ENCODE measurements at places on chromosomes 7 and 10.
A peak's percentile ranks its signal among the peaks of the same experiment; 100 is the strongest.

DNA sequence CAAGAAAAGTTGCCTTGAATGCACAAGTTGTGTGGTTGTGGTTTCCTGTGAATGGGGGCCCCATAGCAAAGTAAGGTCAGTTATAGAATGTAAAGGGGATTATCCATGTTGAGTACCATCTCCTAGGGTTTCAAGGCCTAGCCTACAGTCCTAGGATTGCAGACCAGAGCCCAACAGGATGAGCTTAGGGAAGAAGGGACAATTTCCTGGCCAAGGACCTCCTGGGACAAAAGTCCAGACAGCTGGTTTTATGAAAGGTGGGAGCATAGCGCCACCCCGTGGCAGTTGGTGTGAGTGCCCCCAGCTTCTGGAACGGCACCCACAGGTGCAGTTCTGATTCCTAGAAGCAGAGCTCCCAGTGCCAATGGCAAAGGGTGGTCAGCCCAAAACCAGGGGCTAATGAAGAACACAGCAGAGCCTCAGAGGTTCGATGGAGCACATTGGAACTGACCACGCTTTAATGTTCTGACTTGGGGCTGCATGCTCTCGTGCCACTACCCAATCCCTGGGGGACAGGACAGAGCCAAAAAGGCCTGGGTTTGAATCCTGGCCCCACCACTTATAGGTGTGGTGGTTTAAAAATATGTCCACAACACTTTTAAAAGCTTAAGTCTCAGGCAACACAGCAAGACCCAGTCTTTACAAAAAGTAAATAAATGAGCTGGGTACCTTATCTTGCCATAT is 25.8 kb upstream of the TMEM120A start:
- DNase-seq: no peak

DNA sequence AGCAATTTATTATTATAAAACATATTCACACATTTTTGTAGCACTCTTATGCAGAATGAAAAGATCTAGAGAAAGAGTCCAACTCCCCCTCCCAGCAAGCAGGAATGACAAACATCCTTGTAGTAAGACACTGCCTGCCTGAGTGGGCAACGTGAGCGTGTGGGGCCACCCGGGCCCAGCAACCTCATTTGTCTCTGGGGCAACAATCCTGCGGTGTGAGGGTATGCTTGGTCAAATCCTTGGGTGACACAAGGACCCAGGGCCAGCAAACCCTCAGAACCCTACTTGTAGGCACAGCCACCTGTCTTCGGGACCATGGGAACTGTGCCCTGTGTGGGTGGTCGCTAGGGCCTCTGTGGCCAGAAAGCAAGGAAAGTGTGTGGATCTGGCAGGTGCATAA is 10.7 kb downstream of the RHEB start:
- DNase-seq: no peak

DNA sequence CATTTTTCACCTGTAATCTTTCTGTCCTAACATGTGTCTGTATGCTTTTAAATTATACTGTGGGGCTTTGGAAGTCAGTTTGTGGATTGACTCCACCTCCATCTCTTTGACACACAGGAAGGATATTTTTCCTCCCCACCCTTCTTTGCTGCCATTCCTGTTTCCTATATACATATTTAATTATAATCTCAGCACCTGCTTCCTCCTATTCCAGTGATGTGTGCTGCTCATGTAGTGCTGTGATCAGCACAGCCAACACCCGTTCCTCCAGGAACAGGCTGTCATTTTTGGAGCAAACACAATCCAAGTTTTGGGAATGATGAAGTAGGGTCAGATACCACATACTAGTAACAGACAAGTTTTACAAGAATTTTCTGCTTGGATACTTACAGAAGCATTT is 135.0 kb upstream of the PRPS1L1 start:
- DNase-seq: no peak

GRCh38 chr10:64726466-64726865 is 1205.3 kb downstream of the REEP3 start:
- no peak for DNase-seq

- no peak for DNase-seq
These were observed 50.2 kb downstream of the EEPD1 start for GRCh38 chr7:36203071-36203790.

DNA sequence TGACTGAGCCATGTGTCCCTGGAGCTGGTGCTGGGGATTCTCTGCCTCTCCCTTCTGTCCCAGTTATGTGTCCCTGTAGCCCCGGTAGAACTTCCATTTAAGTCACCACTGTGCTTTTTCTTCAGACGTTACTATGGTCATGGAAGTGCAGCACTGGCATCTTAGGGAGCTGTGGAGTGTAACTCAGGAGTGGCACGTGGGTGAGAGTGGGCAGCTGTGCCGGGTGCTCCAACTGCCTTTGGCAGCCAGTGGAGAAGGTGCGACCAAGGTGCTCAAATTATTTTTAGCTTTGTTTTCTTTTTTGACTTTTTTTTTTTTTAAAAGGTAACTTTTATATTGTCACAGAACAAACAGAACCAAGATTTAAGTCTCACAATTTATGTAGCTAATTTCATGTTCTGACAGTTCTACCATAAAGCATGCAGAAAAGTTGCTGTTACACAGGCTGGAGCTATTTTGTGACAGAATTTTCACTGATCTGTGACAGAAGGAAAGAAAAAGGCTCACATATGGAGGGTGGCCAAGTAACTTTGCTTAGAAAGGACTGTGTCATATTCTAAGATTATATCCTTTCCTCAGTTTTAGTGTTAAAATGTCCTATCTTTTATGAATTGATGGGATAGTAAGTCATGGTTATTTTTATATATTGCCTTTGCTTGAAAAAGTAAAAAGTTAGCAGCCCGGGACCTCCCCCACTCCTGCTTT is 73.9 kb downstream of the SH2D4B start:
- no peak for DNase-seq

GRCh38 chr10:110802090-110802489 is 69.6 kb upstream of the PDCD4 start:
- DNase-seq: peak; percentile 60

GRCh38 chr7:72751378-72751777 is 76.6 kb downstream of the TYW1B start:
- DNase-seq: no peak

- no peak for DNase-seq
These were observed 24.6 kb downstream of the PRSS2 start for GRCh38 chr7:142795339-142795863.

DNA sequence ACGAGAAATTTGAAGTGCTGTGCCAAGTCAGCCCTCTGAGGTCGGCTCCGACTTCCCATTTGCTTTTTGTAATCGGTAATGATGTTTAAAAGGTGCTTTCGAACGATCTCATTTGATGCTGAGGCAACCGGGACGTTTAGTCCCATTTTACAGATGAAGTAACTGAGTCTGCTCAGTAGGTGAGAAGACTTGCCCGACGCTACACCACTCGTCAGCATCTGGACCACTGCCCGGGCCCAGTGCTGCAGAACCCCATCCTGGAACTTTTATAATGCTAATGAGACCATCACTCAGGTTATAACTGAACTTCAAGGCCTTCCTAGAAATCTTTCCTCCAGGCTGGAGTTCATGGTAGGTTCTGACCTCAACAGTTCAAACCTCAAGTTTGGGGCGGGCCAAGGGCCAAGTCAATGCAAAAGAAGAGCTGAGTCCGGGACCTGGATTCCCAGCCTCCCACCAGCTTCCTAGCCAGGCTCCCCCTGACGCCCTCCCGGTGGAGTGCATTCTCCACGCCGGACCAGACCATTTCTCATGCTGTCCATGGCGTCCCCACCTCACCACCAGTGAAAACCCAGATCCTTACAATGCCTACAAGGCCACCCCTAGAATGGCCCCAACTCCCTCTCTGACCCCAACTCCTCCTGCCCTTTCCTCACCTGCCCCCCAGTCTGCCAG is 699 bp upstream of the PDLIM1 start:
- no peak for DNase-seq

GRCh38 chr7:131600085-131600881 is 43.9 kb upstream of the PODXL start:
- DNase-seq: peak; percentile 28

DNA sequence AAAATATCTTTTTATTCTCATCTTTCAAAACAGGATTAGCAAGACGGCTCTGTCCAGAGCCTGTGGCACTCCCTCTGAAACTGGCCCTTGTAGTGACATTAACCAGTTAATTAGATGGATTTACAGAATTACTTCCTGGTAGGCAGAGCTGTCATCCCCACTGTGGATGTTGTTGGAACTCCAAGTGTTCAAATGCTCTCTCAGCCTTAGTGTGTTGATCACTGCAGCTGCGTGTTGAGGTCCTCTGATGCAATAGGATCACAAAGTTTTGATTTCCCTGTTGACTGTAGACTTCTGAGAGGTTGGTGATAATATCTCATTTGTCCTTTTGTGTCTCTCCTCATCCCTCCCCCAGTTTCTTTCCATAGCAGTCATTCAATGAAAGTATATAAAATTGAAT is 117.3 kb upstream of the CDK6 start:
- no peak for DNase-seq

DNA sequence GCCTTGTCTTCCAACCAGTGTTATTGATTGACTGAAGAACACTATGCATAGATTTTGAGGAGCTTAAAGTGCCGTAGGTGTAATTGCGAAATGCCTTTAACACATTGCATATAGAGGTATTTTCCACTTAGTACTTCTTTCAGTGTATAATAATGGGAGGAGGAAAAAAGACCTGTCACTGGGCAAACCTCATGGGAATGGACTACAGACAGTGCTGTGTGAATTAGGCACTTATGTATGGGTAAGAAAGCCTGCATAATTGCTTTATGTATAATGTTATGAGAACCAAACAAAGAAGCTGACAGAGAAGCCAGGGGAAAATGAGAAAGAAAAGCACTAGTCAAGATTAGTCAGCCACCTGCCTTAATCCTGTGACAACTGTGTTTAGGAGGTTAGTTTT is 12.4 kb upstream of the SCRN1 start:
- DNase-seq: no peak

DNA sequence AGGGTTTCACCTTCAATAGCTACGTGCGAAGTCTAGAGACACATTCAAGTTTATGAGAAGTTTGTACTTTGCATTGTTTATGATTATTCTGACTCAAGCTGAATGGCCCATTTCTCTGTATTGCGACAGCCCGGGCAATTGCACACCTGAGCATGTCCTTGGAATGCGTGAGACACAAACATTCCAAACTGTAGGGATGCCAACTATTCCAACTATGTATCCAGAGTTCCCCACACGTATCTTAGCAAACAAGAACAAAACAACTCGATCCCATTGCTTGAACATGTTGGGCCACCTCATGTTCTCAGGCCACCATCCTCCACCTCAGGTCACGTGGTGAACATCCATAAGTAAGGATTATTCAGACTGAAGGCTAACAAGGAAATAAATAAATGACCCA is 51.4 kb upstream of the EGFR start:
- no peak for DNase-seq

DNA sequence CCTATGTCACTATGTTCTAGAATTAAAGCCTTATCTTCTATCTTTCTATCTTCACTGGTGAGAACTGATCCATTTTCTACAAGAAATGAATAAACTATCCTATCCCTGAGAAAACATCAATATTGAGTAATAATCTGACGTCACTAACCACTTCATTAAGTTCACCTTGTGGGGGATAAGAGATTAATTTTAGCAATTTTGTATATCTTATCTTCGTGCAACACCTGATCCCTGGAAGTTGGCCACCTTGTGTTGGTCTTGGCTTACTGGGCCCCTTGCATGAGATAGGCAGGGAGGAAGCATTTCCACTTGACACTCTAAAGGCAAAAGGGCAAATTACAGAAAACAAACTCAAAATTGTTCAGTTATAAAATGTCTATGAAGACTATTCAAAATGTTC is 20.1 kb upstream of the OR6B1 start:
- no peak for DNase-seq

DNA sequence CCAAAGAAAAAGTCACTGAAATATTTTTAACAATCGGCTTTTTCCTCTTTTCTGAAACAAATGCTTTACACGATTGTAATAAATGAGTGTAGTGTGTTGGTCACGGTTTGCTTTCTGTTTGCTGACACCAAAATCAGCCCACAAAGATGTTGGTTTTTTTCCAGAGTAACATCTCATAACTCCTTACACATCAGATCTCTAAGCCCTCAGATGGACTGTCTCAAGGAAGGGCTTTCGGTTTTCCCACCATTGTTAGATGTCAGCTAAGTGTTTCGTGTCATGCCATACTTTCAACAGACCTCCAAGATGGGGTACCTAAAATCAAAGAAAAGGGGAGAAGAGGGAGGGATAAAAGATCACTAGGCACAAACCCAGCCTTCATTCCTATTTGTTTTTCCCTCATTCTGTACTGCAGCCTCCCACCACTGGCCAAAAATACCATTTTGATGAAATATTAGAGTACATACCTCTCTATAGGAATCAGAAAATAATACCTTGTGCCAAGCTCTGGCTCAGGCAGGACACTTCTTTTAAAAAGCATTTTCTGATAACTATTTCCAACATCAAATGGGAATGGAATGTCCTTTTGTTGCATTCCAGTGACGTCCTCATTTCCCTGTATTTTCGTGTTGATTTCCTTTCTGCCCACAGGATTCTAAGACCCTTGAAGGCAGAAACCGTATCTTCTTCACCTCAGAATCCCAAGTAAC is 159.1 kb downstream of the DGKI start:
- no peak for DNase-seq

- DNase-seq: no peak
These were observed 56.6 kb downstream of the PON1 start for GRCh38 chr7:95267754-95268153.

DNA sequence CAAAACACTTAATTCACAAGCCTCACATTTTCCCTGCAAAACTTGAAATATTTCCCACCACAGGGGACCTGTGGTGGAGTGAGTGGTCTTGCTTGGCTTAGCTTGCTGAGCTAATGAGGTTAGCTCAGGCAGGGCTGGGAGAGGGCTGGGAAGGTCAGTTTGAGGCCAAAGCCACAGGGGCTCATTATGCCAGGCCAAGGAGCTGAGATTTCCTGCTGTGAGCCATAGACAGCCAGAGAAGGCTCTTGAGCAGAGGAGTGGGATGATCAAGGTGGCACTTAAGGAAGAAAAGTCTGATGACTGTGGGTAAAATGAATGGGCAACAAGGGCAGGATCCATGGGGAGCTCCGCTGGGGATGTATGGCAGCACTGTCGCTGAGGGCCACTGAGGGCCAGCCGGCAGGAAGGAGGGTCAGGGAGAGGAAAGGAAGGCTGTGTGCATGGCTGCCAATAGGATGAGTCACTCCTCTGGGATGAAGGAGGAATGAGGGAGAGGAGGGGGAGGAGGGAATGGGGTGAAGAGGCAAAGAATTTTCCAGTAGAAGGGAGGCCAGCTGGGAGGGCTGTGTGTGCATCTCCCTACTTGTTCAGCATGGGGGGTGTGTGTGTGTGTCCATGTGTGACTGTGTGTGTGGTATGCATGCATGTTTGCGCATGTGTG is 18.7 kb upstream of the ZNF488 start:
- no peak for DNase-seq

DNA sequence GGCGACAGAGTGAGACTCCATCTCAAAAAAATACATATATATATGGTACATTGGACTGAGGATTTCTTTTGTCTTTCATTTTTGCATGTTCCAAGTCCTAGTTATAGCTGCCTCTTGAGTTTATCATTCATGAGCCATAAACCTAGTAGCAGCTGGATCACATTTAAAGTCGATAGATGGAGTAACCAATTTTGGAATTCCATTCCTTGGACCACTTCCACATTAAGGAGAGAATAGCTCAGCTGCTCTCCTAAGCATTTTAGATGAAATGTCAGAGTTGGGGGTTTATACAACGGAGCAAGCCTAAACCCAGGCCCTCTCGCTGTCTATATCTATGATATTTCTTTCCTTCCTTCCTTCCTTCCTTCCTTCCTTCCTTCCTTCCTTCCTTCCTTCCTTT is 141.2 kb downstream of the LYZL1 start:
- DNase-seq: no peak

- no peak for DNase-seq
These were observed 121.8 kb downstream of the CAMK1D start for GRCh38 chr10:12471135-12471534.

GRCh38 chr10:27716521-27716920 is 29.1 kb downstream of the MKX start:
- no peak for DNase-seq

Measured in AG04449 (cell line).